ENCODE measurements at places on chromosomes 1 and 21. TPM values are rescaled to one million over a fixed set of nuclear protein-coding genes. Genes with fewer than 3 reads are reported as not detected.

- no peak for DNase-seq
Measured at GRCh38 chr1:189874715-189875435, 602.8 kb downstream of the BRINP3 start.

- DNase-seq, result no peak
Measured at GRCh38 chr1:152878042-152878441, at the start of gene SMCP. Gene SMCP (plus strand): TSS chr1:152878322. CDS start chr1:152884423, 6,101 bp downstream.

DNA sequence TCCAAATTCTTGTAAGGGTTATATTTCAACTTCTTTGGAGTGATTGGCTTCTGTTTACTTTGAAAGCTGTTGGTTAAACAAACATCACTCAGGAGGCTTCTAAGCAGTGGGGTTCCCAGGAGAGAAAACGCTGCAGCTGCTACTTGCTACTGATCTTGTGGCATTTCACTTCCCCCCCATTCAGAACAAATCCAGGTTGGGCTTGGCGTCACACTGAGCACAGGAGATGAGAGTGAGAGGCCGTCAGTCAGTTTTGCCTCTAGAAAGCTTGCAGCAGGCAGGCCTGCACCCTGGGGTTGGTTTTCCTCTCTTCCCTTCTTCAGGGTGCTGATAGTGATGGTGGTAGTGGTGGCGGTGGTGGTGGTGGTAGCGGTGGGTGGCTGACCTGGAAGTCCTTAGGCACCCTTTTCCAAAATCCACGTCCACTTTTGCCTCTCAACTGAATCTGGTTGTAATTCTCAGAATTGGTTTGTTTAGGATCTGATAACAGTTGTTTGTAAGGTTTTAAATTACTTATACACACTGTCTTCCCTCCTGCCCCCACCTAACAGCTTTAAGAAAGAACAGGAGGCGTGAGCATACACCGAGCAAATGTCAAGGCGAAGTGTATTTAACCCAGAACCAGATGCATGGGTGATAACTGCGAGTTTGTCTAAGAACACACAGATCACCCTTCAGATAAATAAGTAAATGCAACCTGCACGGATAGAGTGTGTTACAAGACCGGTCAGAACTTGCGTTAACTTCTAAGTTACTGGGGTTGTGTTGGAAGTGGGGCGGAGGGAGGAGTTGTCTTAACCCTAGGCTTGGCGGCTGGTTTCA lies 3.2 kb upstream of the PROX1 start:
- no peak for DNase-seq

DNA sequence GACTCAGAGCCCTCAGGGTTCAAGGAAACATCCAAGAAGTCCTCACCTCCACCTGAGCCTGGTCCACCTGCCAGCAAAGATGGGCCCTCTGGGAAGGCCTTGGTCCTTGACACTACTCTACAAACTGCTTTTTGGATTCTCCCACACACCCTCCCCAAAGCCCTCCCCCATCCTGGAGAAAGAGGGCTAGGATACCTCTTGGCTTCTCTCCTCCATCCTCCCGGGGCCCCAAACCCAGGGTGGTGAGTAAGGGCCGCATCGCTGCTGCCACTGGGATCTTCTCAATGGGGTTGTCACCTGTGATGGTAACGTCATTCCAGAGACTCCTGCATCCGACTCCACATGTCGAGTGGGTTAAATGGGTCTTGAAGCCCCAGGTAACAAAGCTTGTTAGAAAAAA lies 26.6 kb downstream of the MATN1 start:
- no peak for DNase-seq

DNA sequence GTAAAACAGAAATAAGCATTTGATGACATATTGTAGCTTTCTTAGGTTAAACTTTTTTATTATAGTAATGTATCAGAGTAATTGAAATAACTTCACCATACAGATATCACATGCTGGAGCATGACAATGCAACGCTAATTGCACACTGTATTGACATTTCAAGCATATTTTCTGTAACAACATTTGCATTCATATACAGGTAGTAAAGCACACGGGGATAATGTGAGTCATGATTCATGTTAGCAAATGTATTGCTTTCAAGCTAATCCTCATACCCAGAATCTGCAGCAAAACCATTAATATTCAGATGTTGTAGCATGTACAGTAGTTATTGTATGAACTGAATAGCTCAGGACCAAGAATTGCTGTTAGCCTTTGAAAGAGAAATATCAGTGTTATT lies 133.9 kb downstream of the TTLL7 start:
- no peak for DNase-seq

- peak; percentile 64 for DNase-seq
Measured at GRCh38 chr21:14382486-14382834, 486 bp downstream of the HSPA13 start.

The OR10K2 gene
- not detected for polyA plus RNA-seq
